Activated CD8-positive, alpha-beta memory T cell treated with anti-CD3 and anti-CD28 coated beads, Interleukin-2, amount 50 U/mL, for 48 hours (primary cell): ENCODE measurements at places on chromosomes 12 and 14.
A peak's percentile ranks its signal among the peaks of the same experiment; 100 is the strongest.

DNA sequence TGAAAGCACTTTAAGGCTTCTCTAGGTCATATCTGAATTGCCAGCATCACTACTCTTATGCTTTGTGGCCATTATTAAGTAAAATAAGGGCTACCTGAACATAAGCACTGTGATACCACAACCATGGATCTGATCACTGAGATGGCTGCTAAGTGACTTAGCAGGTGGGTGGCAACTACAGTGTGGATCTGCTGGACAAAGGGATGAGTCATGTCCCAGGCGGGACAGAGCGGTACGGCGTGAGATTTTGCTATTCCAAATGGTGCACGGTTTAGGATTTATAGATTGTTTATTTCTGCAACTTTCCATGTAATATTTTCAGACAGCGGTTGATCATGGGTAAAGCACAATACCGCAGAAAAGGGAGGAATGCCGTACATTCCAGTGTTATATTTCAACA, 39.4 kb downstream of the MLXIP start:
- DNase-seq = no peak

GRCh38 chr14:99938896-99939295, 126.3 kb upstream of the EVL start:
- no peak for DNase-seq

DNA sequence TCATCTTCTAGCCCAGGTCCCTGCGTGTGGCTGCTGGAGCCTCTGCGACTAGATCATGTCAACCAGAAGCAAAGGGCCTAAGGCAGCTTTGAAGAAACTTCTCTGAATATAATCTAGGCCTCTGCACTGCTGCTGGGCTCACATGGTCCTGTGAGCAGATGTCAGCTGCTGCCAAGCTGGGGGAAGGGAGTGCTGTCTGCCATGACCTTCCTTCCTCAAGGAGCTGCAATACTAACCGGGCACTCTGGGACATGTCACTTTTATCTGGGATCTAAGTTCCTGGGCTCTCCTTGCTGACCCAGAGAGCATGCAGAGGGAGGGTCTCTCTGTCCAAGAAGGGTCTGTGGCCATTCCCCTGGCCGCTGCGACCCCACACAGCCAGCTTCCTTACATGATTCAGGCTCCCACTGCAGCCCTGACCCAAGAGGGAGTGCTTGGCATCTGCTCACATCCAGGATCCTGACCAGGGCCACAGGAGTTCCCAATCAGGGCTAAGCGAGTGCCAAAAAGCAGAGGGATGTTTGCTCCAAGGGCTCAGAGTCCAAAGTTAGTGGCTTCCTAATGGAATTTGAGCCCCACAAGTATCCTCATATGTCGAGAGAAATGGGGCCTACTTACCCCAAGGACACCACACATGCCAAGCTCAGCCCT, 74.0 kb downstream of the PLEKHG3 start:
- no peak for DNase-seq

DNA sequence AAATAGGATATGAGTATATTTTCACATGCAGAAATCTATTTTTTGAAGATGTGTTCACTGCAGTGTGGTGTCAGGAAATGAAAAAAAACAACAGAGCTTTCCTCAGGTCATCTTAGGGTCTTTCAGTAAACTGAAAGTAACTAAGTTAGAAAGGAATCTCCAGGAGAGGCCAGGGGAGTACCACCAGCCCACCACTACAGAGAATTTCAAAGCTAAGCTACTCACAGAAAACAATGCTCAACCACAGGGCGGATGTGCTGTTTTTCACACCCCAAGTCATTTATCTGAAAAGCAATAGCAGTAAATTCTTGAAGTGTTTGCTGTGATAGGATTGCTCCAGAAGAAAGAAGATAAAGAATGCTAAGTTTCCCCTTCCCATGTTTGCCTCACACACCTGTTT, 79.0 kb downstream of the IFNG start:
- no peak for DNase-seq

DNA sequence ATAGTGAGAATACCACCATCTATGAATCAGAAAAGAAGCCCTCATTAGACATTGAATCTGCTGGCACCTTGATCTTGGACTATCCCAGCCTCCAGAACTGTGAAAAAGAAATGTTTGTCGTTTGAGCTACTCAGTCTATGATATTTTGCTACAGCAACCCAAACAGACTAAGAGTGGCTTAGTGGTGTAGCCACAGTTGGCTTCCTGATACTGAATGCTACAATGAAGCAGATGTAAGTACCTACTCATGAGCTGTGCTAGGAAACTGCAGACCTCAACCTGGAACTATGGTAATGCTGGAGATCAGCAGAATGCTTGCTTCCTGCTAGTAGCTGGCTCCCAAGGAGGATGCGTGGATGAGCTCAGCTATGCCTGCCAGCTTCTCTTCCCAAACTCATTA, 268.6 kb upstream of the CRY1 start:
- DNase-seq = no peak

DNA sequence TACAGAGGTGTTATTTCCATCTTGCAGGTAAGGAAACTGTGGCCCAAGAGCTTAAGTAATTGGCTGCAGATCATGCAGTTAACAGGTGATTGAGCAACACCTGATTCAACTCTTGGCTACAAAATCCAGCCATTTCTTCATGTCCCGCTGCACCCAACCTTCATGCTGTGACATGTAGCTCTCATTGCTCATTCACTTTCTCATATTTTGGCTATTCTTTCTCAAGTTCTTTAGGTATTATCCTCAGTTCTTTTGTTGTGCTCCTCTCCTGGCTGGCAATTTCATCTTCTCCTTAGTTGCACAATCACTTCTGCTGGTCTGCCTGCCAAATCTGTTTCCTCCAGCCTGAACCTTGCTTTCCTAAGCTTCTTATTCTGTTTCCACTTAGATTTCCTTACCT, 300.8 kb downstream of the SSPN start:
- no peak for DNase-seq

DNA sequence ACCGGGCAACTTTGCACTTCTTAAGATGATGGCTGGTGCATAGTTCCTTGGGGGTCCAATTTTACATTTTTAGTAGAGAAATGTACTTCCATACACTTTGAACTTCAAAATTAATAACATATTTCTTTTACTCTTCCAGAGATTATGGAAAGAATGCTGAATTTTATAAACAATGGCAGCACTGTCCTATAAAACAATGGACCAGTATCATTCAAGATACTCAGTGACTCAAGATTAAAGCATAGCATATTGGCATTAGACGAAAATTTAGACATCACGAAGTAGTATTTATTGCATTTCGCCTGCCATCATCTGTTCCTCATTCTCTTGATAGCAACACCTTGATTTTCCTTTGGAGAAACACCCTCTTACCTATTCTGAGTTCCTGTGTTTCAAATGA, 118.3 kb upstream of the ATF7IP start:
- no peak for DNase-seq

DNA sequence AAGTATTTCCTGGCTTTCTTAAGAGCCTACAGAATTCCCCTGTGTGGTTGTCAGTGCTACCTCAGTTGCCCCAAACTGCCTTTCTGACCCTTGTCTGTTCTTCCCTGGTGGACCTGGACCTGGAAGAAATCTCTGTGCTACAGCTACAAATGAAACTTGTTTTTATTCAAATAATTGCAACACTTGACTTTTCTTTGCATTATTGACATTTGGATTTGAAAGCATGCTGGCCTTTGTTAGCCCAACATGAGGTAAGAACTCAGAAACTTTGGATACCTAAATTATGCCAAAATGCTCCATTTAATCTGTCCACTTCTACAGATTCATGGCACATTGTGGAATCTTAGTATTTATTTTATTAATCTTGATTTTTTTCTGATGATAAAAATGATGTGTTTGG, 142.9 kb downstream of the SAMD4A start:
- DNase-seq = no peak

DNA sequence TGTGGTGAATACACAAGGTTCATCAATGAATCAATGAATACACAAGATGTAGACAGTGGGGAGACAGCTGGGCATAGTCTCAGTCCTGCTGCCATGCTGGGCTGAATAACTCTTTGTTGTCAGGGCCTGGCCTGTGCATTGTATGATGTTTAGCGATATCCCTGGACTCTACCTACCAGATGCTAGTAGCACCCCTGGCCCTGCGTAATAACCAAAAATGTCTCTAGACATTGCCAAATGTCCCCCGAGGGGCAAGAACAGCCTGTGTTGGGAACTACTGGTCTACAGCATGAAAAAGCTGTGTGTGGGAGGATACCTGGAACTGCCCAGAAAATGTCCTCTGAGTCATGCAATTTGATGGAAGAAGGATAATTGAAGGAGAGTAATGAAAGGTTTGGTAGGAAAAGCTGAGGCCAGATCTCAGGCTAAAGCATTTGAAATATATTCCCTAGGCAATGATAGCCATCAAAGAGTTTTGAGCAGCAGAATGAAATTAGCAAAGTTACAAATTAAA, 128.2 kb downstream of the TMEM30B start:
- DNase-seq = no peak

- DNase-seq = peak; percentile 99
These were observed 16.3 kb upstream of the DYNC1H1 start for GRCh38 chr14:101947904-101948665.

DNA sequence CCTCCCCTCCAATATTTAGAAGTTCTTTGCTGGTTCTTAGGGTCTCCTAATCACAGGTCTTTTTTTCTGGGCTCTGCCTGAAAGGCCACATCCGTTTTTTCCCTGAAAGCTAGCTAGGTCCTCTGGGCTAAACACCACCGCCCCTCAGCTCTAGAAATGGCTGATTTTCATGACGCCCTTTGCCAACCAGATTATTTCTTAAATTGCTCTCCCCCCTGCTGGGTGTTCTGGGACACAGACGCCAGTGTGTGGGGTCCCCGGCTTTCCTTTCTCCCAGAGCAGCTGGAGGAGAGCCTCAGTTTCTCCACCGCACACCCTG, 45.3 kb upstream of the ATP23 start:
- DNase-seq = no peak

GRCh38 chr14:29290441-29290840, 523.9 kb downstream of the FOXG1 start:
- DNase-seq = no peak

DNA sequence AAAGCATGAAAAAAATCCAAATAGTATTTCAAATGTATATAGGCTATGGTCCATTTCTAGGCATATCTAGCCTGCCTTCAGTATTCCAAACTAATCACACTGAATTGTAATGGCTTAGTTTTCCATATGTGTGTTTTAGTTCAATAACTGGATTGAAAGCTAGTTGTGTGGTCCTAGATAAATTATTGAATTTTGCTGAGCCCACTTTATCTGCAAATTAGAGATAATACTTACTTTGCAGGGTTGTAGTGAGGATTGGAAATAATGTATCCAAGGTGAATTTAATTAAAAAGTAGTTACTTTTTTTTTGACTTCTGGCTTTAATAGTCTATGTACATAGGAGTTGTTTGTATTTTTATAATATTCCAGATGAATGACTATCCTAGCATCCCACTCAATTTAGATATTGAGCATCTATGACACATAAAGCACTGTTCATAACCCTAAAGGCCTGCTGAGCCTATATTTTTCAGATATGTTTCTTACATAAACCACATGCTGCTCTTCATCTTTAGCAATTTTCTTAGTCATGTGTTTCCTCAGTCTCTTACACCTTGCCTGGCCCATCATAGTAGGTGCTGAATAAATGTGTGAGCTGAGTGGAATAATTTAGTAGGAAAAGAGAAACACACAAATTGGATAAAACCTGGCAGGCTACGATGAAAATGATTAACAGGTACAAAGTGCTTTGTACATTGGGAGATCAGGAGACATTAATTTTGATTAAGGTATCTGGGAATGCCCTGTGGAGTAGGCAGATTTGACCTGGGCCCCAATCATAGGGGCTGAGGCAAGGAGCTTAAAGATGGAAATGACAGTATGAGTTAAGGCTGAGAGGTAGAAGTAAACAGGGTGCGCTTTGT, 1.1 kb upstream of the ATP23 start:
- DNase-seq = no peak

- DNase-seq = no peak
These were observed 70.5 kb downstream of the SERPINA3 start for GRCh38 chr14:94682736-94683135.

- DNase-seq = no peak
These were observed 56.1 kb downstream of the FIGNL2 start for GRCh38 chr12:51792417-51792816.

GRCh38 chr12:110012137-110012536, 12.9 kb downstream of the ANKRD13A start:
- no peak for DNase-seq

DNA sequence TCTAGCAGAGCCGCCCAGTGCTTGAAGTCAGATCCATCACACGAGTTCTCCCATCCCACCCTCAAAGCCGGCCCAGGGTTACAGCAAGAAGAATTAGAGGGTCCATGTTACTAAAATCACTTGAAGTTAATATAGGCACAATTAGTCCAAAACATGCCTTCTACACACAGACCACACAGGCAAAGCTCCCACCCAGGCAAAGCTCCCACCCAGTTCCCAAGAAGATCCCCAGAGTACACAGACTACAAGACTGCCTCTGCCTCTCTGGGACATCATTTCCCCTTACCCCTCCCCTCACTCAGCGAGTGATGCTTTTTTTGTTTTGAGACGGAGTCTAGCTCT, 3.3 kb downstream of the GLI1 start:
- DNase-seq = no peak

GRCh38 chr12:46227616-46228015, 41.2 kb downstream of the SLC38A1 start:
- no peak for DNase-seq
